ENCODE measurements at places on chromosomes 2 and 18.

GRCh38 chr18:11541179-11541578 lies 68.2 kb upstream of the SLC35G4 start:
- no peak for DNase-seq

GRCh38 chr2:55720417-55720816 lies 26.8 kb upstream of the PNPT1 start:
- DNase-seq: no peak

DNA sequence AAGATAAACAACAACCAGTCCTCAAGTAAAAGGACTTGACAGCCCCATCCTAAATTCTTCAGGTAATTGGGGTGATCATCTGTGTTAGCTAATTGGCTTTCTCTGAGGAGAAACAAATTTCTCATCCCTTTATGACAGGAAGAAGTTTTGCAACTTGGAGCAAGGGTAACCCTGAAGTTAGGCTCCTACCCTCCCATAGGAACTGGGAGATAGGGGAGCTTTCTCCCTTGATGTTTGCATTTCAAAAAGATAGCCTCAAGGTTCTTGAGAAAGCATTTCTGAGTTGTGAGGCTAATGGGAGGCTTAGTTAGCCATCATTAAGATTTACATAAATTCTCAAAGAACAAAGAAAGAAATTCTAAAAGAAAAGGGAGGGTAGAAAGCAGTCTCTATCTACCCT lies 95.4 kb downstream of the MAP2 start:
- DNase-seq: no peak

DNA sequence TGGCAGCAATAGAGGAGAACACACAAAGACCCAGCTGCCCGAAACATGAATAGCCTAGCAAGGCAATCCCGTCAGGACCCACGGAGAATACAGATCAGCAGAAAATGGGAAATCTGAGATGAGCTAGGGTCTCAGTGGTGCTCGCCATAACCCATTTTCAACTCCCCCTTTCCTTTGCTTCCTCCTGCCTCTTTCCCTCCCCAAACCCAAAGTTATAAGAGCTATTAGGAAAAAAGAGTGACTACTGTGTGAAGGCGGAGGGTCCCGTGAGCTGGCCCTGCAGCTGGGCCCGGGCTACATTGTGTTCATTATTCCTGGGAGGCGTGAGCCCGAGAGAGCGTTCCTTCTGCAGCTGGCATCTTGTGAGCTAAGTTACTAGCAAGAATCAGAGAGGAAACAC lies 118.4 kb downstream of the PID1 start:
- DNase-seq: no peak

GRCh38 chr2:98604547-98604946 lies 3.8 kb downstream of the COA5 start:
- DNase-seq: no peak

DNA sequence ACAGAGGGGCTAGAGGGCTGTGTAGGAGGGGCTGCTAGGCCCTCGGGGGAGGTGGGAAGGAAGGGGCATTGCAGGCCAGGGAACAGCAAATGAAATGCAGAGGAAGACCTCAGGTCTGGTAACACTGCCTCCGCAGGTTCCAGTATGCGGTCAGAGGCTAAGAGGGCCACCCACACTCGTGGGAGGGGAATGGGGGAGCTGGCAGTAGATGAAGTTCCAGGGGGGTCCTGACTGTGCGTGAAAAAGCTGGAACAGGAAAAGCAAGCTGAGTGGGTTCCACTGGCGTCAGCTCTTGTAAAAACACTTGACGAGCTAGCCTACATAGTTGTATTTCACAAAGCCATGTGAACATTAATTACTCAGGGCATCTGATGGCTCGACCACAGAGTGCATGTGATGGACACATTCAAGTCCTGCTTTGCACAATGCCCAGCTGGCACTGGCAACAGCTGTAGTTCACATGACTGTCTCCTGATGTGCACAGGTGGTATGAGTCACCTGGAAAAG lies 29.0 kb upstream of the PTPN4 start:
- no peak for DNase-seq

DNA sequence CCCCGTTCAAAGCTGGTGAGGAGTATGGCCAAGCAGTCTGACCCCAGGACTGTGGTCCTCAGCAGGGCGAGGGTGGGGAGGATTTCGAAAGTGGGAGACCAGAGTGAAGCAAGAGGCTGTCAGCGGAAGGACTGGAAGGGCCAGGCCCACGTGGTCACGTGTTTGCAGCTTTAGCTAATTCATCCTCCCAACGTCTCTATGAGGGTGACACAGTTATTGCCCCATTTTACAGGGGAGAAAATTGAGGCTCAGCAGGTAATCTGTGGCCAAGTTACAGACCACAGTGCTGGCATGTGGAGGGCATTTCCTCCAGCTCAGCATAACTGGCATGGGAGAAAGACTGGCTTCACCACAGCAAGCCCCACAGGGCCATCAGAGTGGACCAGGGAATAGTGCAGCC lies 45.4 kb upstream of the LTBP1 start:
- no peak for DNase-seq

DNA sequence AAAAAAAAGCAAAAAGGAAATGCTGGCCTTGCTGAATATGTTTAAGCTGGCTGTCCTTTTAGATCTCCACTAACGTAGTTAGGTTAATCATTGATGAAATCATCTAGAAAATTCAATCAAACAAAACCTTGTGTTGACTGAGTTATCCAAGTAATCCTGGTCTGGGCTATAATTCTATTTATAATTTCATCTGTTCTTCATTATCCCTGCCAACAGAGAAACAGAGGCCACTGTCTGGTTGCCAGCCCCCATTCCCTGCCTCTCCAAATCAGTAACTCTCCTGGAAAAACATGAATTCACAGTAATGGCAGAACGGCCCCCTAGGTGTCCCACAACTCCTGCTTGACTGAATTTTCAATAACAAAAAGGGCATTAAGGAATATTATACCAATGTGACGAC lies 24.6 kb downstream of the DOCK10 start:
- no peak for DNase-seq
